ENCODE measurements at places on chromosomes 2 and 18. TPM values are rescaled to one million over a fixed set of nuclear protein-coding genes. Genes with fewer than 3 reads are reported as not detected.

Gene CAVIN2
- 104 TPM for total RNA-seq

Gene SLC16A14
- 3.0 TPM for total RNA-seq

Gene DSG1
- total RNA-seq: 0.89 TPM

DNA sequence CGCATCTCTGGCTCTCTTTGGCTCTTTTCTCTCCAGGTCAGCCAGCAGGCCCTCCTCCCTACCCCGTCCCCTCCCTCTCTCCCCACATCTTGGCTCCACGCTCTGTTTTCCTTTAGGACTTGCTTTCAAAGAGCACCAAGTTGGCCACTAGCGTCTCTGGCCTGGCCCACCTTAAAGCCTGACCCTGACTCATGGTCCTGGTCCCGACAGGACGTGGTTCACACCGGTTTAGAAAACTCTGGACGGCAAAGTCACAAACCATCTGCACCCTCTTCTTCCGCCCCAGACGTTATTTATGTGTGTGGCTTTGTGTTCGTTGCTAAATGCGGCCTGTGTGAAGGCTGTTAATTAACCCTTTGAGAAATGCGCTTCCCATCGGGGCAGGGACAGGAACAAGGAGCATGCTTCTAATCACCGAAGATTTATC is 169.0 kb upstream of the HAAO start:
- peak; percentile 71 for DNase-seq

DNA sequence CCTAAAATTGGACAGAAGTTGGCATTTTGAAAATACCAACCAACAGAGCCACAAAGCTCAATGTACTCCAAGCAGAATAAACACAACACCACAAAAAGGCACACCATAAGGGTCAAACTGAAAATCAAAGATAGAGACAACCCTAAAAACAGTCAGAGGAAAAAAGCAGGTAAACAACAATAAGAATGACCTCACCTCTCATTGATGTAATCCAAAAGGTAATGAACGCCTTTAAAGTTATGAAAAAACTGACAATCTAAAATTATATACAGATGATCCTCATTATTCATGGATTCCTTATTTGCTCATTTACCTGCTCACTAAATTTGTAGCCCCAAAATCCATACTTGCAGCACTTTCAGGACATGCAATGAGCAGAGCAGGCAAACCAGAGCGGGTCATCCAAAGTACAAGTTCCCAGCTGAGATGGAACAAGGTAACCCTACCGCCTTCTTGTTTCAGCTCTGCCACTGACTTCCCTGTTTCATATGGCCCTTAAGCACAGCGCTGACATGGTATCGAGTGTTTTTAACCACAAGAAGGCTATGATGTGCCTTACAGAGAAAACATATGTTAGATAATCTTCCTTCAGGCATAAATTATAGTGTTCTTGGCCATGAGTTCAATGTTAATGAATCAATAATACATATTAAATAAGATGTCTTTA is 17.0 kb downstream of the RTN4 start:
- DNase-seq: no peak

All from Right ventricle myocardium superior (tissue), 1 donor.